Vagina (tissue), 2 donors: ENCODE measurements at places on chromosomes 5 and 9.

DNA sequence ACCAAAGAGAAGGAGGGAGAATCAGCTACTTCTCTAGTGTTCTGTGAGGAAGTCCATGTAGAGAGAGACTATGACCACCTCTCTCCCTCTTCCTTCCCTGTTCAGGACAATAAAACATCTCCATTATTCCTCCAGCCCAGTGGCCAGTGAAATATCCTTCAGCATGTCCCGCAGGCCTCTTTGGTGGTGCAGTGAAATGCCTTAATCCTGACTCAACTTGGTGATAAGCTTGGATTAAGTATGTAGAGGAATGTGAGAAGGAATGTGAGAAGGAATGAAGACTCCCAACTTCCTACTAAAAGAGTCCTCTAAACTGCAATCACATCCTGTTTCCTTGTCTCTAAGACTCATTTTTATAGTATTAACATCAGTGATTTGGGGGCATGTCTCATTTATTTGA is 167.3 kb downstream of the TRPM3 start:
- no peak for DNase-seq

DNA sequence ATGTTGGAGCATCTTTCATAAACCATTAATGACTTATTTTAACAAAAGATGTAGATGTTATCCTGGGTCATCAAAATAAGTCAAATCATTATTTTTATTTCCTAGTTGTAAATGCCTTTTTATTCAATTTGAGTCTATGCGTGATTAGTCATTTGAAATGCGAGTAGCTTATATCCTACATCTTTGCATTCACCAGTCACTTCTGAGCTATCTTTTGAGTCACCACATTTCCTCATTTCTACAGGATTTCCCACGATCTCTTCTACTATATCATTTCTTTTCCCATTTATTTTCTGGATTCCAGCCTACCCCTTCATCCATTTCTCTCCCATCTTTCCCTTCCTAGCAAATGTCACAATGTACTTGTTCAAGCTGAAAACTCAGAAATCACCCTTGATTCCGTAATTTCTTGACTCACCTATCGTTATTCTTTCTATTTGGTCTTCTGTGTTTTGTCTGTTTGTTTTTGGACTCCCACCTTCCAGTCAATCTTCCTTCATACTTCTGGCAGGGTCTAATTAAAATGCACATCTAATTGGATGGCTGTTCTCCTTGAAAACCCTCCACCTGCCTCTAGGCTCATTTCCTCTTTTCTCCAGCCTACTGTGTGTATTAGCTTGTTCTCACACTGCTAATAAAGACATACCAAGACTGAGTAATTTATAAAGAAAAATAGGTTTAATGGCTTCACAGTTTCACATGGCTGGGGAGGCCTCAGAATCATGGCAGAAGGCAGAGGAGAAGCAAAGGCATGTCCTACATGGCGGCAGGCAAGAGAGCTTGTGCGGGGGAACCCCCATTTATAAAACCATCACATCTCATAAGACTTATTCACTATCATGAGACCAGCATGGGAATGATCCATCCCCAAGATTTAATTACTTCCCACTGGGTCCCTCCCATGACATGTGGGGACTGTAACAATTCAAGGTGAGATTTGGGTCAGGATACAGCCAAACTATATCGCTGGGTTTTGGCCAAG is 112.4 kb downstream of the MEF2C start:
- no peak for DNase-seq

DNA sequence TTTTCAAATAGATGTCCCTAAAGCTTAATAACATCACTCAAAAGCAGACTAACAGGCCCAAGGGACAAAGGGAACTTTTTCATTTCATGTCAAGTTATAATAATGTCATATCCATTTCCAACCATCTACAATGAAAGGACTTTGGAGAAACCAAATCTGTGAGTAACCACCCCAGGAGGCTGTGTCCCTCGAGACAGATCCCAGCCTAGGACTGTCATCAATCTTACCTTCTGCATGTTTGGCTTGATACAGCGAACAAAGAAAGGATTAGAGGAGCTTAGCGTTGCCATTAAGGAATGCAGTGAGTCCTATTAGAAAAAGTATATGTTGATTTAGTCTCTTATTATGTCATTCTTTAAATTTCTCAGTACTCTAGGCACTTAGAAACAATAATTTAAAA is 137.8 kb upstream of the RETREG1 start:
- no peak for DNase-seq

DNA sequence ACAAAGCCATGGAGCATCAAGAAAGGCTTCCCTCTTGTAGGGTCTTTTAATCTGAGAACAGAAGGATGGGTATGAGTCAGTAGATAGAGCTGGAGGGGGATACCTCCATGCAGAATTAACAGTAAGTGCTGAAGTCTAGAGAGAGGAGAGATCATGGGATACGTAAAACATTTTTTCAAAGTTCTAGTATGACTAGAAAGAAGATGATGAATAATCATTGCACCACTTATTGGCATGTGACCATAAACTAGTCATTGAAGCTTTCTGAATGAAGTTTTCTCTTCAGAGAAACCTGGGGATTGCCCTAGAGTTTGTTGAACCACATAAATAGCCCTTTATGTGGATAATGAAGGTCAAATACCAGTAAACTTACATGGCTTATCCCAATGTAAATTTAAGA is 48.6 kb upstream of the PTPRD start:
- DNase-seq = no peak

- no peak for DNase-seq
These were observed 744 bp upstream of the PPP2CA start for GRCh38 chr5:134226441-134227192.

- DNase-seq = no peak
These were observed 13.0 kb downstream of the TNC start for GRCh38 chr9:115104908-115105307.

DNA sequence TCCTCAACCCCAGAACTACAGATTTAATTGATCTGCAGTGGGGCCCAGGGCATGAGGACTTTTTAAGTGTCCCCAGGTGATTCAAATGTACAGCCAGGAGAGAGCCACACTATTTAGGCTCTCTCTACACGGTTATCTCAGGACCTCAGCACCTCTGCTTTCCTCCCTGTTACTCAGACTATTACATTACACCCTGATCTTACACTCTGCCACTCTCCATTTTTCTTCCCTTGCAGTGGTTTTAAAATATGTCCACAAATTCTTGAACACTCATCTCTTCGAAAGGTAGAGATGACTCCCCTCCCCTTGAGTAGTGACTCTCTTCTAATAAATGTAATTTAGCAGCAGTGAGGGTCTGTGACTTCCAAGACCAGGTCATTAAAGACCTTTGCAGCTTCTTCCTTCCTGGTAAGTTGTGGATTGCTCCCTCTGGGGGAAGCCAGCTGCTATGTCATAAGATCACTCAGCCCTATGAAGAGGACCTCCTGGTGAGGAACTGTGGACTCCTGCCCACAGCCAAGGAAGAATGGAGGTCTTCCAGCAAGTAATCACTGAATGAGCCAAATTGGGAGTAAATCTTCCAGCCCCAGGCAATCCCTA is 87.5 kb upstream of the SSBP2 start:
- no peak for DNase-seq

- DNase-seq = no peak
These were observed 3.7 kb downstream of the ROPN1L start for GRCh38 chr5:10445352-10445751.

- no peak for DNase-seq
These were observed 41.4 kb downstream of the PSIP1 start for GRCh38 chr9:15469406-15469805.

GRCh38 chr9:135485832-135486231 is 6.2 kb downstream of the PPP1R26 start:
- DNase-seq = no peak

DNA sequence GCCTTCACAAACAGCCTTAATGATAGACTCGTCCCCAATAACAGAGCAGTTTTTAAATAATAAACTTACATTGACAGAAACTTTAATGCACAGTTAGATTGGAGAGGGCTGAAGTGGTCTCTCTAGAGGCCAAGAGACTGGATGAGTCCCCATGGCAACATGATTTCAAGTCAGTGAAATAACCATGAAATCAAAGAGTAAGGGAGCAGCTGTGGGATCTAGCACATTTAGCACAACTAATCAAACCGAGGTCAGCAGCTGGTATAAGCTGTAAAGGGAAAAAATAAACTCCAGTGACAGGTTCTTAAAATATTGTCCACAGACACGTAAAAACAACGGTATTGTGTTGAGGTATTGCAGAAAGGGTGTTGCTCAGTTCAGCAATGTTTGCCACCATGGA is 916.6 kb downstream of the DNAH5 start:
- no peak for DNase-seq

DNA sequence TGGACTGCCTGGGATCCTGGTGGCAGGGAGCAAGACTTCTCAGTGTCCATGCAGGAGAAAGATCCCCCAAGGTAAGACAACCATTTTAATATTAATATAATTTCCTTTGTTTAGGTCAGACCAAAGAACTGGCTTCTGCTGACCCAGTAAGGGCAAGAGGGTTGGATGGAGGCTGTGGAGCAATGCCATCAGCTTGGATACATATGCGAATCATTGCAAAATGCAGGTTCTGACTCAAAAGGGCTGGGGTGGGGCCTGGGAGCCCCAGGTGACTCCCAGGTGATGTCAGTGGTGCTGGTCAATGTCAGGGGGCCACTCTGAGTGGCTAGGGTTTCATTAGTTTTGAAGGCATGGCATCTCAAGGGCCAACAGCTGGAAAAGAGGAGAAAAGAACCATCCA is 88.9 kb upstream of the PANK3 start:
- DNase-seq = no peak
